ENCODE measurements at places on chromosomes 7 and 10. TPM values are rescaled to one million over a fixed set of nuclear protein-coding genes. Genes with fewer than 3 reads are reported as not detected.

Gene UTF1
- not detected for total RNA-seq

GRCh38 chr10:17779784-17780183 is 27.8 kb downstream of the TMEM236 start:
- no peak for DNase-seq

Gene PON3
- 1.5 TPM for total RNA-seq

- DNase-seq, result no peak
These were observed 974.4 kb downstream of the NXPH1 start for GRCh38 chr7:9407816-9408215.

Gene CFAP43
- total RNA-seq, result 6.0 TPM

Gene HOXA1
- total RNA-seq, result 2.0 TPM

DNA sequence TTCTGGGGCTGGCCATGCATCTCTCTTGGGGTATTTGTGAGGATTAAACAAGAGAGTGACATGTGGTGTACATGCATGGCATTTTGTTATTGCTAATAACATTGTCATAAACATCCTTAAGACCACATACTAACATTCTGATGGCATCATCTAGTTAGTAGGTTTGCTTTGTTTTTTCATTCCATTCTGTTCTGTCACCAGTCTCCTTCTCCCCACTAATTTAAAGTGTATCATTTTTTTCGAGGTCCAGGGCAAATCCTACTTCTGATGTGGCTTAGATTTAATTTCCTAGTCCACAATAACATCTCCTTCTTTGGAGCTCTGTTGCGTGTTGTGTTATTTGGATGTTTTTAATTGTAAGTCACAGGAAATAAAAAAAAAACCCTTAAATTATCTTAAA is 248.1 kb downstream of the LRMDA start:
- no peak for DNase-seq

GRCh38 chr7:2944739-2945138 is 98.9 kb downstream of the CARD11 start:
- no peak for DNase-seq

Gene FGF8
- not detected for total RNA-seq

Gene NCF1
- total RNA-seq, result 0.41 TPM

DNA sequence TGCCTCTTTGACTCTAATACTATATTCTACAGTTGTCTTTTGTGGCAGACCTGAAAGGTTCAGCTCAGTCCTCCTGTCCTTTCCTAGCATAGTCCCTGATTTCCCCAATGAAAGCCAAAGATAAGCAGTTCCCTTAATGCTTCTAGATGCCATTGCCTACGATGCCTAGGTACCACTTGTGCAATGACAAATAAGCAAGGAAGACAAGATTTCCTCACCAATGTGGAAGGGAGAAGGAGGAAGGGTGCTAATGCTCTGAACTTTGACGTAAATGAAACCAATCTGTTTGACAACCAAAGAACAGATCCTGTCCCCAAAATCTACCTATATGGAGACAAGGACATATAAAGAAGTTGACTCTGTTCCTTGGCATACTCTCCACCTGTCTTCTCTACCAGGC is 393.3 kb downstream of the KCNMA1 start:
- no peak for DNase-seq

DNA sequence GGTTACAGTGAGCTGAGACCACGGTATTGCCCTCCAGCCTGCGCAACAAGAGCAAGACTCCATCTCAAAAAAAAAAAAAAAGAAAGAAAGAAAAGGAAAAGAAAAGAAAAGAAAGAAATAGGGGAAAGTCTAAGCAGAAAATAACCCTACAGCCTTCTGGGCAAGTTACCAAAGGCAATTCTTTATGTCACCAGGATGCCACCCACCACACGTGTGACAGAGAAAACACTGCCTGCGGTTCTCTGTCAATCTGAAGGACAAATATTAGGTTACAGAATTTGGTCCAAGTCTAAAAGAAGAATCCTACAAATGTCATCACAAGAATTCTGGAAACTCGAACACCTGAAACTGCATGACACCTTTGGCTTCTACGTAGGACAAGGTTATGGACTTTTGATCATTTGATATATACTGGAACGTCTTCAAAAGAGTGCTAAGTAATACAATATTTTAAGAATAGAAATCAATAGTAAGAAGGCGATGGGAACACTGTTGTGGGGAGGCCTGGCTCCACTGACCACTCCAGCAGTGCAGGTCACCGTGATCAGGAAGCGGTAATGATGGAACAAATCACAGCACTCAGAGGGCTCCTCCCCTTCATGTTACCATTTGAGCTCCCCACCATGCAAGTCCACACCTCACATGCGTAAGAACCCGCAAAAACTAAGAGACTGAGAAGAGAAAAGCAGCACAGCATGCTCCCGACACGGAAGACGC is 75.8 kb downstream of the MAD1L1 start:
- no peak for DNase-seq

DNA sequence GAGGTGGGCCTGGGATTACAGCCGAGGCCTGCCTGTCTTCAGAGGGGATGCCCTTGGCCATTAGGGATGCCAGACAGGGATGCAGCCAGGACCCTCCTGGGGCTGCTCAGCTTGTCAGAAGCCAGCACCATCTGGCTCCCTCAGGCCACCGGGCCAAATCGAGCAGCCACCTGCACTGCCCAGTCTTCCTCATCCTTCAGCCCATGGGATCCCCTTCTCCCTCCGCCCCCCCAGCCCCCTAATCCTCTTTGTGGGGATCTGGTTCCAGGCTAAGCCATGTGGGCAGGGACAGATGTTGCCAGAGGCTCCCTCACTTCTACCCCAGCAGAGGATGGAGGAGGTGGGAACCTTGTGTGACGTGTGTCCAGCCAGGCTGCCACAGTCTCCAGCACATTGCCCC is 137.4 kb upstream of the PPIF start:
- no peak for DNase-seq

GRCh38 chr10:127119936-127120335 is 76.5 kb downstream of the INSYN2A start:
- no peak for DNase-seq

GRCh38 chr7:120185940-120186682 is 86.9 kb upstream of the KCND2 start:
- no peak for DNase-seq

DNA sequence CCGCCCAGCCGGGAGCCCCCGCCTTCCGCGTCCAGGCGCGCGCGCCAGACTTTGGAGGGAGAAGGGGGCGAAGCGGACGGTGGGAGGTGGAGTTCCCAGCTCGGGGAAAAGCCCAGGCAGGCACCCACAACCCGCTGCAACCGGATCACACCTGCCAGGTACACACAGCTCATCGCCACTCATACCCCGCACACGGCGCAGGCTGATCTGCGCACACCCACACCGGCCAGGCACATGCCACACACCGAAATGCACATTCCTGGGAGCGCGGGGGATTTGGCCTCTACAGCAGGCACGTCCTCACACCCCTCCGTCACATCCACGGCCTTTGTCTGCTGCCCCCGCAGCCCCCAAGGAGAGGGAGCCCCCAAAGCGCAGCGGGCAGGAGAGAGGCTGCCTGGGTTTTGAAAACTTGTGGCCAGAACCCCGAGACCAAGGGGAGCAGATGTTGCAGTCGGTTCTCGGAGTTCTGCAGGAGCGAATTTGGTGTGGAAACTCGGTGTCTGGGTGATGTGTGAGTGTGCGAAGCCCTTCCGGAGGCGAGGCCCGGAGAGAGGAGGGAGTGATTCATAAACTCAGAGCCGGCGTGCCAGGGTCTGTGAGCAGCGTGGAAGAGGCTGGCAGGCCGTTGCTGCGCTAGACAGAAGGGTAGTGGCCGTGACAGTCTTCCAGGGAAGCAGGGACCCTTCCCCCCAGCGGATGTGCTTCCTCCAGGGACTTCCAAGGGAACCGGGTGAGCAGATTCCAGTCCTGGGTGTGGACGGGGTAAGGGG is 734 bp downstream of the CHST3 start:
- DNase-seq, result peak; percentile 43

DNA sequence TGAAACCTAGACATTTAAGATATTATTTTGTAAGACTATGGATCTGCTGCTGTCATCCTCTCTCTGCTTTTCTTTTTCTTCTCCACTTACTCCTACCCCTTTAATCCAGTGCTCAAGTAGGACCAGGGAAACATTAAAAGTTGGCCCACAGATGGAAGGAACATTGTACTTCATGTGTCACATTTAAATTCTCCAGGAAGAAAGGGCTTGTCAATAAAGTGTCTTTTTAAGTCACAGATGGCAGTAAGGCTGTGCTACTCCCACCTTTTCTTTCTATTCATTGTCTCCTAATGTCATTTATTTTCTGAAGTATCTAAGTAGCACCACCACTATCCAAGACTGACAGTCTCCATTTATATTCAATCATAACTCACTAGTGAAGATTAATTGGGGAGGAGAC is 737.7 kb upstream of the C7orf33 start:
- DNase-seq, result no peak

GRCh38 chr10:85124603-85125051 is 796.2 kb downstream of the CCSER2 start:
- DNase-seq, result no peak

- DNase-seq, result no peak
These were observed 8.6 kb downstream of the FBXW4 start for GRCh38 chr10:101686133-101686925.

Gene SPDYE5
- total RNA-seq, result not detected

Gene UPK3B
- total RNA-seq, result 16.8 TPM

GRCh38 chr10:42632564-42632963 is 5.8 kb downstream of the ZNF33B start:
- no peak for DNase-seq

Gene FZD1
- total RNA-seq, result 2.8 TPM

DNA sequence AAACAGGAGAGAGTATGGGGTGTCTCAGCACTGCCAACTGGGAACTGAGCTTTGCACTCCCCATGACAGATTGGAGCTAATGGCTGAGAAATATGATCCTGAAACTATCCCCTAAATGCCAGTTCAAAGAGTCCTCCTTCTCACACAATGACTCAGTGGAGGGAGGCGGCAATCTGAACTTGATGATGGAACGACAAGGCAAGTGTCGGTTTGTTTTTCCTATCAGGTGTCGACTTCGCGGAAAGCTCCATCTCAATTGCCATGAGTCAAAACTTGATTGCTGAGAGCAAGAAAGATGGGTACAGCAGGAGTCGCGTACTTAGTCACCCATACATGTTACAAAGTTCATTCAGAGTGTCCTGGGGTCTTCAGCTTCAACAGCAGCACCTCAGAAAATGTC is 52.5 kb downstream of the NPY start:
- DNase-seq, result peak; percentile 54

Gene NAPEPLD
- total RNA-seq, result 22.6 TPM

DNA sequence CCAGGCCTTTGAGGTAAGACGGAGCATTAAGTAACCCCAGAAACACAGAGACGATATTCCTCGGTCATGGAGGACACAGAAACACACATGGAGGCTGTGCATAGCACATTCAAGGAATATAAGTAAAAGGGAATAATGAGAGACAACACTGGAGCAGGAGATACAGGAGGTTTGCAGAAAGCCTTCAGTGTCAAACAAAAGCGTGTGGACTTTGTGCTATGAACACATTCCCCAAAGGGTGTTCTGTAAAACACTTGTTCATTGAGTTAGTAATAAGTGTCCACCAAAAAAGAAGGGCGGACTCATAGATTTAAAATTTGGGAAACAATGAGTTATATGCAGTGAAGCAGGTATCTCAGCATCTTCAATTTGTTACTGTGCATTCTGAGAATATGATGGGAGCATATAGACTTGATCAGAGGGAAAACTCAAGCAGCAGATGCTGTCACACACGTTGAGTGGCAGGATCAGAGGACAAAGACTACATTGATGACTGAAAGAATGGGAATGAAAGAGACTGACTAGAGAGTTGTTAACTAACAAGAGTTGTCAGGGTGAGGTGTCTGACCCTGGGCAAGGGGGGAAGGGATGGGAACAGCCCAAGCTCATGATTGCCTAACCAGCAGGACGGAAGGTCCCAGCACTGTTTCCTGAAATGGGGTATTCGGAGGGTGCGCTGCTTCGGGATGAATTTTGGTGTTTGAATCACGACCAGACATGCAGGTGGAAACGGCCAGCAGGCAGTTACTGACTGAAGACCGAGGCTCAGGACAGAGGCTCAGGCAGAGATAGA is 85.2 kb upstream of the VIPR2 start:
- no peak for DNase-seq

DNA sequence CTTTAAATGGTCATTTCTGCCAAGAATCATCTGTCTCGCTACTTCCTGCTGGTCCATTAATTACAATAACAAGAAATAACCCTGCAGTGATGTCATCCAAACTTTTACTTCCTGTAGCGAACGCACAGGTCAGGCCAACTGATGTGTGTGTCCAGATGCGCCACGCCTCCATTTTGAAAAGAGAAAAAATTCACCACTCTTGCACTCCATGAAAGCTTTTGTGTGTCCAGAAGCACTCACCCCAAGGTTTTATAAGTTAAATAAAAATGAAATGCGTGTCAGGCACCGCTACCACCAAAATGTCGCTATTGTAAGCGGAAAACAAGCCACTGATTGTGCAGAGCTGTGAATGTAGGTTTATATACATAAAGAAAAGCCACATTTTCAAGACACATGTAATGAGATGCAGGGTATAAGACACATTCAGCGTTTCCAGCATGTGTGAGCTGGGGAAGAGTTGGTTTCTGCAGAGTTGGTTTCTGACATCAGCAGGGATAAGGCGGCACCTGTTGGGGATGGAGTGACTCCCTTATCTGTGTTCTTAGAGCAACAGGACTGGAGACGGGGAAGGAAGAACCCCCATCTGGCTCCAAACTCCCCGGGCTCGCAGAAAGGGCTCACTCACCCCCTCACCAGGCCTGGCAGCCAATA is 83.3 kb downstream of the CTBP2 start:
- DNase-seq, result no peak

GRCh38 chr10:18059826-18060559 is 80.2 kb upstream of the CACNB2 start:
- no peak for DNase-seq

DNA sequence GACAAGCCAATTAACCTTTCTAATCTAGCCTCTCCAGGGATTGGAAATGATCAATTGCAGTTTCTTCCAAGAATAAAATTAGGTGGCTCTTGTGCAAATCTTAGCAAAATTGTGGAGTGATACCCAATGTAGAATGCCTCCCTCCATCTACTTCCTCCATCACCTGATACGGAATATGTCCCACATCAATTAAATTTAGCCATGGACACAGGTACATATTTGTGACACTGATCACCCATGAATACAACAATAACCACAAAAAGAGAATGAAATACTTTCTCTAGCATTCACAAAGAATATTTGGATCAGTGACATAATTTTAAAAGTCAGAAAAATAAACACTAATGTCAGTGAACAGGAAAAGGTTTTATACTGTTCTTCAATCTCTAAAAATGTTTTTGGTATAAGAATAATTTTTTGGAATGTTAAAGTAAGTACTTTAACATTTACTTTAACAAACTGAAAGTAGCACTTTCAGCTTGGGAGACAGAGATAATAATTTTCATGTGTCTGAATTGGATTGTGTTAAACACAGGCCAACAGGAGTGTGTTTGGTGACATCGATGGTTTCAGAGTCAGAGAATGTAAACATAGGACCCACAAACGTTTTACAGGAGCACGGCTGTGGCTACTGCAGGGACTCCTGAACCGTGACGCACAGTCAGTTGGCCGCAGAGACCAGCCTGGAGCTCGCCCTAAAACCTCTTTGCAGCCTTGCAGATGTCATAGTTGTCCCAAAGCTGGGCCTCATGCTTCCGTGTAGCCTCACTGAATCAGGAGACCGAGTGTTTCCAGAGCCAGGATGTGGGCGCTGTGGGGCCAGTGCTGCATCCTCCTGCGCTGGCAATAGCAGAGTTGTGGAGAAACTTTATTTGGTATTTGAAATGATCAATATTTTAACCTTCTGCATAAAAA is 7.2 kb downstream of the RBM20 start:
- no peak for DNase-seq

GRCh38 chr10:130329792-130330191 is 193.6 kb downstream of the GLRX3 start:
- DNase-seq, result no peak

- peak; percentile 52 for DNase-seq
These were observed 182.0 kb downstream of the REEP3 start for GRCh38 chr10:63703113-63703670.

Gene CRCP
- 37.1 TPM for total RNA-seq

Gene BTAF1
- 19.0 TPM for total RNA-seq

All from PC-9 (cell line).